Cardiac atrium fibroblast (primary cell): ENCODE measurements at places on chromosomes 4 and X. TPM values are rescaled to one million over a fixed set of nuclear protein-coding genes. Genes with fewer than 3 reads are reported as not detected.

Gene CLDN2
- not detected in 2 replicates for total RNA-seq

Gene MAGEB10
- not detected in 2 replicates for total RNA-seq

Gene REELD1
- total RNA-seq: not detected in 2 replicates

Gene GAGE12H
- not detected in 2 replicates for total RNA-seq

Gene PRDM8
- total RNA-seq: 0.81 and 3.1 TPM in 2 replicates

Gene RIPPLY1
- total RNA-seq: not detected in 2 replicates

Gene RELL1
- total RNA-seq: 59.0 and 63.2 TPM in 2 replicates

Gene BMPR1B
- 0.18 and 0.32 TPM in 2 replicates for total RNA-seq

Gene TMEM164
- total RNA-seq: 21.7 and 29.8 TPM in 2 replicates

Gene H2BW2
- total RNA-seq: not detected in 2 replicates

Gene MMAA
- 3.7 and 3.8 TPM in 2 replicates for total RNA-seq

Gene UNC5C
- total RNA-seq: 4.3 and 10.7 TPM in 2 replicates

Gene LONRF3
- 0.18 TPM in 1 of 2 replicates, not detected in the other for total RNA-seq

Gene PRR32
- not detected in 2 replicates for total RNA-seq

Gene ARX
- total RNA-seq: not detected in 2 replicates

Gene KCND1
- 0.81 and 1.4 TPM in 2 replicates for total RNA-seq

Gene ASB5
- total RNA-seq: not detected in 2 replicates

Gene GCNA
- 0.54 and 0.81 TPM in 2 replicates for total RNA-seq

Gene ATOH1
- total RNA-seq: not detected in 2 replicates

Gene ESX1
- total RNA-seq: not detected in 2 replicates

Gene MAGEB17
- not detected in 2 replicates for total RNA-seq

Gene GRIA2
- not detected in 2 replicates for total RNA-seq

Gene UCHL1
- 464 and 711 TPM in 2 replicates for total RNA-seq

Gene SLC9B1
- total RNA-seq: 0.72 and 1.3 TPM in 2 replicates

Gene LPAR4
- total RNA-seq: not detected in 2 replicates

Gene DIAPH2
- 16.7 and 18.1 TPM in 2 replicates for total RNA-seq

Gene CT45A8
- not detected in 2 replicates for total RNA-seq

Gene CCKAR
- total RNA-seq: not detected in 2 replicates

Gene UGT2B17
- not detected in 2 replicates for total RNA-seq

Gene FDCSP
- total RNA-seq: not detected in 2 replicates

Gene ADAM29
- not detected in 2 replicates for total RNA-seq

Gene NLRP2B
- not detected in 2 replicates for total RNA-seq

Gene ARL9
- total RNA-seq: 0.16 TPM in 1 of 2 replicates, not detected in the other

Gene RTL5
- 1.3 and 2.6 TPM in 2 replicates for total RNA-seq

Gene CXorf49
- not detected in 2 replicates for total RNA-seq

Gene MSANTD1
- 0.36 TPM in 1 of 2 replicates, not detected in the other for total RNA-seq

Gene NCAPG
- 7.6 and 10.7 TPM in 2 replicates for total RNA-seq

Gene EDNRA
- 8.3 and 12.3 TPM in 2 replicates for total RNA-seq
